Transverse colon (tissue), 4 donors: ENCODE measurements at places on chromosomes 7 and 10. TPM values are rescaled to one million over a fixed set of nuclear protein-coding genes. Genes with fewer than 3 reads are reported as not detected.

DNA sequence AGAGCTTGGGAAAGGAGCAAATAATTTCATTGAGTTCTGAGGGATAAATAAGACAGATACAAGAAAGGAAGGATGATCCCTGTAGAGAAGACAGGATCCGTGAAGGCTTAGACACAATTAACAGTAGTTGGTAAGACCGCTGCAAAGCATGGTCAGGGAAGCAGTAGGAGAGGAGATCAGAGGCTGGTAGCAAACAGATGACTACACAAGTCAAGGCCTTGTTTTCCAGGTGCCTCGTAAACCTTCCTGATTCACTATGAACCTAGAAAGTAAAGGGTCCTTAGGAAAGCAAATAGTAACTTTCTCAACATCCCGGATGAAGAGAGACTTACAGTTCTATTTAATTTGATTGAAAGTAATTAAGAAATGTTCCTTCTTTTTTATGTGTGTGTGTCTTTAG, 118.6 kb downstream of the GNAI1 start:
- no peak overlapping the region for H3K4me3 ChIP-seq
- H3K27ac ChIP-seq: no peak overlapping the region
- no peaks in the 10 kb centered on the region for H3K27me3 ChIP-seq
- no peak for DNase-seq
- H3K36me3 ChIP-seq: no peaks in the 10 kb centered on the region

DNA sequence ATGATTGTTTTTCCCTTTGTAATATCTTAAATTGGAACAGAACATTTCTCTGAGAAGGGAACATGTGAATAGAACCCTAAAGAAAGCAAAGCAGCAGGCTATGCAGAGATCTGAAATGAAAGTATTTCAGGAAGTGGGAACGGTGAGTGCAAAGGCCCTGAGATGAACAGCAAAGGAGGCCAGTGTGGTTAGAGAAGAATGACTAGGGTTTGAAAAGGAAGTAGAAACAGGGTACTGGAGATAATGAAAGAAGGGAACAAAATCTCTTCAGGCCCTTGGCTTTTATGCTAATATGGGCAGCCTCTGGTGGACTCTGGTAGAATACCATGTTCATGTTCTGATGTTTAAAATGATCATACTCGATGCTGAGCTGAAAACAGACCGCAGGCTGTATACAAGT, 22.2 kb downstream of the ARHGAP21 start:
- DNase-seq: no peak
- no peaks in the 10 kb centered on the region for H3K36me3 ChIP-seq
- no peaks in the 10 kb centered on the region for H3K27me3 ChIP-seq
- no peak overlapping the region for H3K27ac ChIP-seq
- H3K4me3 ChIP-seq: no peak overlapping the region

DNA sequence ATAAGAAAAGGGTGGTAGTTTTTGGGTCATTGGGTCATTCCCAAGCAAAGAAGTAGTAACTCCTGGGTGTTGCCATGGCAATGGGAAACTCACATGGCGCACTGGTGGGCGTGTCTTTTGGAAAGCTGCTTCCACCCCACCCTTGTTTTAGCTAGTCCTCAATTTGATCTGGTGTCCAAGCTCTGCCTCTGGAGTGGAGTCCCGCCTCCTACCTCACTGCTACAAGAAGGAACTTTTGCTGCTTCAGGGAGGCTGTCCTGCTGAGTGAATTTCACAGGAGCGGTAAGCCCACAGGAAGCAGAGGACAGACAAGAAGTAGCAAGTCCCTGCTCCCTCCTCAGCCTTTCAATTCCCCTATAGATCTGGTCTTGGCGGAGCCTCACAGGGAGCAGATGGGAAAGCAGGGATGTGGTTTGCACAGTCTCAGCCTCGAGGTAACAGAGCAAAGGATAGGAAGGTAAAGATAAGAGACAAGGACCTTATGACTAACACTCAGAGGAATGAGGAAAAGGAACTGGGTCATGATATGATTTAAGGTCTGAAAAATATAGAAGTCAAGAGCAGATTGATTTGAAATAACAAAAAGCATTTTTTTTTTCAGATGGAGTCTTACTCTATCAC, 700.3 kb downstream of the TNS3 start:
- no peak overlapping the region for H3K4me3 ChIP-seq
- no peaks in the 10 kb centered on the region for H3K4me1 ChIP-seq
- no peak overlapping the region for H3K27ac ChIP-seq
- no peak for DNase-seq
- no peaks in the 10 kb centered on the region for H3K36me3 ChIP-seq
- no peaks in the 10 kb centered on the region for H3K27me3 ChIP-seq

DNA sequence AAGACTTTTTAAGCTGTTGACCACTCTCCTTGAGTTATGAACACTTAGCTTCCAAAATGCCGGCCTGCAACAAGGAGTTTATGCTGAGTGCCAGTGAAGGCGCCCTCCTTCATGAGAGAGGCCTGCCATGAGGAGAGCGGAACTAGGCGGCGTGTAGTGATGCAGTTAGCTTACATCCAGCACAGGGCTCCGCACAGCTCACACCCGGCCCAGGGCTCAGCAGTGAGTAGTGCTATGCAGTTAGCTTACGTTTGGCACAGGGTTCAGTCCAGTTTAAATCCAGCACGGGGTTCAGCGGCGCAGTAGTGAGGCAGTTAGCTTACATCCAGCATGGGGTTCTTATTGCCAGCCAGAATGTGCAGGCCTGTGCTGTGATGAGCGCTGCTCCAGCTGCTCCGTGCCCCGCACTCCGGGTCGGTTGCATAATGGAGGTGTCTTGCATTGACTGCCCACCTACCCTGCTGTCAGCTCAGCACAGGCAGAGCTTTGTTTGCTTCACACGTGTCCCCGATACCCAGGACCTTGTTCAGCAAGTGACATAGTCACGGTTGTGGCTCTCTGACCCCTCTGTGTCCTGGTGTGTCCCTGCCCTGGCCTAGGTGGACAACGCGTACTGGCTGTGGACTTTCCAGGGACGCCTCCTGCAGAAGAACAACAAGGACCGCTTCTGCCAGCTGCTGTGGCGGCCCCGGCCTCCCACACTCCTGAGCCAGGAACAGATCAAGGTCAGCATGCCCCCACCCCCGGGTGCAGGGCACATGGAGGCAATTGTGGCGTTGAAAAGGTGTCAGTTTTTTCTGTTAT, 21.9 kb downstream of the EIF3B start:
- DNase-seq: no peak
- no peak overlapping the region for H3K4me3 ChIP-seq
- H3K4me1 ChIP-seq: no peaks in the 10 kb centered on the region
- no peaks in the 10 kb centered on the region for H3K36me3 ChIP-seq
- no peaks in the 10 kb centered on the region for H3K27me3 ChIP-seq

DNA sequence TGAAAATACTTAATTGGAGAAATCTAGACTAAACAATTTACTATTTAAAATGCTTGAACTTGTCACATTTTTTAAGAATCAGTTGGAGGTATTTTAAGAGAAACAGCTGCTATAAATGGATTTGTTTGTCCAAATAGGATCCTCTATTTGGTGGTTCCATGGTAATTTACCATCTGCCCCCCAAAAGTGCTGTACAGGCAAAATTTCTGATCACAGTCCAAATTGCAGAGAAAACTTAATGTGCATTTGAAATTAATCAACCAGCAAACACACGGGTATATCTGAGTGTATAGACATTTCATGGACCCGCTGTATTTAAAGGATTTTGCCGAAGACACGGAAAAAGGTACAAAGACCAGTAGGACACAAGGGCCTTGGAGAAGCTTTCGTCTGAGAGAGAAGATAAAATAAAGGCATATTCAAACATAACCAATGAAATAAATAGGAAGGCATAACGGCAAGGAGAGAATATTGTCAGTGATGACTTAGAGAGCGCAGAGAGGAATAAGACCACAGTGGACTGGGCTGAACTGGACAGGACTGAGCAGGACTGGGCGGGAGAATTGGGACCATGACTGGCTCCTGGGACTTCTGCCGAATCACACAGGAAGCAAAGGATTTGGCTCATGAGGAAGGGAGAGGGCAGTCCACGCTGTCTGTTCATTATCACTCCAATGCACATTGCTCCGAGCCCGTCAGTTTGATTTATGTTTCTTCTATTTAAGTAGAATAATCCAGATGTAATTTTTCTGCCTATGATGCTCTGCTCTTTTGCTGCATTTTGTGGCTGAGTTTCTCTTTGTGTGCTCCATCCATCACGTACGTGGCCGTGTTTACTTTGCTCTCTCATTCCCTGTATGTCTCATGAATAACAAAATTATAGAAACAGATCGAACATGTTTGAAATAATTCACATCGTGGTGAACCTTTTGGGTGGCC, 112.8 kb downstream of the PRLHR start:
- no peaks in the 10 kb centered on the region for H3K4me1 ChIP-seq
- no peak overlapping the region for H3K27ac ChIP-seq
- H3K4me3 ChIP-seq: no peak overlapping the region
- no peaks in the 10 kb centered on the region for H3K27me3 ChIP-seq

- no peak overlapping the region for H3K27ac ChIP-seq
- H3K36me3 ChIP-seq: no peaks in the 10 kb centered on the region
- H3K4me1 ChIP-seq: peaks cover 10% of the 10 kb centered on the region
- H3K27me3 ChIP-seq: no peaks in the 10 kb centered on the region
These were observed 17.1 kb downstream of the CCNY start for GRCh38 chr10:35353395-35353794.

DNA sequence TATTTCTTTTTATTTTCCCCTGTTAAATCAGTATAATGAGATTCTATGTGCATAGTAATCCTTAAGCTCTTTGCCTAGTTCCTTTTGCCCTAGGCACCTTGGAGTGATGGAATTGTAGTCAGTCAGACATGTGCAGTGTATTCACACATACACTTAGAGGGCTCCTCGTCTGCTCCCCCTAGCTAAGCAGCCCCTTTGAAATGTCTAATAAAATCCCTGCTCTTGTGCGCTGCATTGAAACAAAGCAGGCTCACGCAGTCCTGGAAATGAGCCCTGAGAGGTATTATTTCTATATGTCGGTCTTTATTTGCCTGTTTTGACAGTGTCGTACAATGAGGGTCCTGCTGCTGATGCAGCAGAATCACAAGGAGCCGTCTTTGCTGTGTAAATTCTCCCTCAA, 258.7 kb downstream of the AUTS2 start:
- H3K4me1 ChIP-seq: no peaks in the 10 kb centered on the region
- no peak overlapping the region for H3K4me3 ChIP-seq
- DNase-seq: no peak
- peaks cover 7% of the 10 kb centered on the region for H3K27me3 ChIP-seq

DNA sequence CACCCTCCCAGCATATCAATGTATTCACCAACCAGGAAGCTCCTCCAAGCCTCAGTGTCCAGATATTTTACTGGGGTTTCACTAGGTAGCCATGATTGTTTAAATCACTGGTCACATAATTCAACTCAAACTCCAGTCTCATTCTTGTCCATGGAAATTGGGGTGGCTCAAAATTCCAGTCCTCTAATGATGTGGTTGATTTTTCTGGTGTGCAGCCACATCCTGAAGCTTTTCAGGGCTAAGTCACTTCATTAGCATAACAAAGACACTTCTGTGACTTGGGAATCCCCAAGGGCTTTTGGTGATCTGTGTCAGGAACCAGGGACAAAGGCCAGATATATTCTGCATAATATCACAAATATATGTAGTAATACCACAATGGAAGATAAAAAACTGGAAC, 786.9 kb upstream of the IGFBP3 start:
- no peak overlapping the region for H3K27ac ChIP-seq
- H3K36me3 ChIP-seq: no peaks in the 10 kb centered on the region
- H3K4me3 ChIP-seq: no peak overlapping the region
- H3K4me1 ChIP-seq: no peaks in the 10 kb centered on the region
- no peak for DNase-seq
- no peaks in the 10 kb centered on the region for H3K27me3 ChIP-seq

GRCh38 chr7:32479574-32480200, 10.5 kb downstream of the LSM5 start:
- no peak overlapping the region for H3K27ac ChIP-seq
- no peaks in the 10 kb centered on the region for H3K36me3 ChIP-seq
- H3K27me3 ChIP-seq: no peaks in the 10 kb centered on the region
- DNase-seq: no peak
- H3K4me1 ChIP-seq: no peaks in the 10 kb centered on the region

DNA sequence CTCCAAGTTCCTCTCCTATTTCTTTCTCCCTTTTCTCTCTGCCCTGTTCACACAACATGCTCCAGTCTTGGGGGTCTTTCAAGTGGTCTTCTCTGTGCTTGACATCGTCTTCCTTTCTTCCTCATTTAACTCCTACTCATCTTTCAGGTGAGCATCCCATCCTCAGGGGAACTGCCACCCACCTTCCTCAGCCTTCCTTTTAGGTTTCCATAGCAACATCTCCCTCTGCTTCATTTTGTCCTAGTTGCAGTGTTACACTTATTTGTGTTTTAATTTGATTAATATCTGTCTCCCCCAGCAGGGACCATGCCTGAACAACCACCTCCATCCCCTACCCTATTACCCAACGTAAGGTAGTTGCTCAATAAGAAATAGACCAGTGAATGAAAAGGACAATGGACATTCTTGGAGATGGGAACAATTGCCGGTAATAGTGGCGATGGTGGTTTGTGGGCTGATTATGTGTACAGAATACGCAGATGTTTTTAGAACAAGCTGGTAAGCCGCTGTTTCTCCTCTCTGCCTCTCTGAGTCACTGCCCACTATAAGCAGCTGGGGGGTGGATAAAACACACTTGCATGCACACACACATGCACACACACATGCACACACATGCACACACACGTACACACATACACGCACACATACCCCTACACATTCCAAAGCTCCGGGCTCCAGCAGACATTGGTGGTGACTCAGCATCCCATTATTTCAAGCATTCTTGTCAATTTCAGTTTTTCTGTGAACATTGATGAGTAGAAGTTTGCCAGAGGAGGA, 251.6 kb downstream of the GATA3 start:
- no peaks in the 10 kb centered on the region for H3K27me3 ChIP-seq
- H3K4me3 ChIP-seq: no peak overlapping the region
- H3K27ac ChIP-seq: no peak overlapping the region
- no peak for DNase-seq

DNA sequence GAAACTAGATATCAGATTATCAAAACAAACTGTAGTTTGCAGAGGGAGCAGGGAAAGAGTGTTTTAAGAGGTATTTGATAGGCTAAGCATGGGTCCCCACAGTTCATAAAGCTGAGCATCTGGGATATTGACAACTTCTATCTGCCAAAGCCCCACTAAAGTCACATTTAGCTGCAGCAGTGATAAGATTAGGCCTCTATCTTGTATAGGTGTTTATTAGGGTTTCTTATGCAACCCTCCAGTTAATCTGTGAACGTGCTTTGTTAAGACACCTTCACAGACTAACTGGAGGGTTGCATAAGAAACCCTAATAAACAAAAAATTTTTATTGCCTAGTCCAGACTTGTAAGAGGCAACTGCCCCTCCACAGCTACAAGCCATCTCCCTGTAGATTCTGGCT, 78.0 kb downstream of the CYP51A1 start:
- H3K27me3 ChIP-seq: no peaks in the 10 kb centered on the region
- H3K27ac ChIP-seq: peak overlapping the region; percentile 76
- peaks cover 10% of the 10 kb centered on the region for H3K4me1 ChIP-seq
- no peak overlapping the region for H3K4me3 ChIP-seq

The ZPBP gene
- total RNA-seq: not detected

The CLEC5A gene
- total RNA-seq: not detected

The TSPAN13 gene
- 6.8 TPM for total RNA-seq

The KLF14 gene
- total RNA-seq: not detected

The LMBR1 gene
- 62.9 TPM for total RNA-seq
